DMS53 (cell line): ENCODE measurements at places on chromosomes 12 and 14.

DNA sequence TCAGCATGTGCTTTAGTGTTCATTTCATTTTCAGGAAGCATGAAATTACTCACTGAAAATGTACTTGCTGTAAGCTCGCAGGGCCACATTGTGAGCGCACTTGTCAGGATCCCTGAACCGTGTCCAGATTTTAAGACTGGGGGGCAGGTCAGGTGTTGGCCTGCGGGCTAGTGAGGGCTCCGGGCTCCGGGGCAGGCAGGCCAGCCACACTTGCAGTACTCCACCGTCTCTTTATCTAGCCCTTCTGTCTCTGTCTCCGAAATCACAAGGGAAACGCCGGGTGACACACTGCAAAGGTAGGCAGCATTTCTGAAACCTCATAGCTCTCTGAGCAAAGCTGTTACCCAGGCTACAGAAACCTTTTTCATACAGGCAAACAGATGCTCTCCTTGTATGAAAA, 98.7 kb downstream of the EML1 start:
- no peak for DNase-seq

- DNase-seq: peak; percentile 50
These were observed 113.2 kb downstream of the ERC1 start for GRCh38 chr12:1104088-1104800.

- DNase-seq: no peak
These were observed 32.2 kb downstream of the ELK3 start for GRCh38 chr12:96226401-96226800.

DNA sequence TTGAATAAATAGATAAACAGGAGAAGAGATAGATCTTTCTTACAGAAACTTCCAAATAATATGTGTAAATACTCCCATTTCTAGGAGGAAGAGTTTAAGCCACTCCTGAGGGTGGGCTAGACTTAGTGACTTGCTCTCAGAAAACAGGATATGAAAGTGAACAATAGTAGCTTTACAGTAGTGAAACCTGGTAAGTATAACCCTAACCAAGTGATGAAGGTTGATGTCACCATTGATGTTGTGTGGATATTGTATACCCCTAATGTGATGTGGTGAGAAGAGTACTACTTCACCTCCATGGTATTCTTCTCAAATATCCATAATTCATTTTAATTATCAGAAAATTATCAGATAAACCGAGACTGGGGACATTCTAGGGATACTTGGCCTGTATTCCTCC, 20.9 kb downstream of the AKAP6 start:
- DNase-seq: no peak

GRCh38 chr12:15962760-15963159, 51.6 kb downstream of the DERA start:
- no peak for DNase-seq

DNA sequence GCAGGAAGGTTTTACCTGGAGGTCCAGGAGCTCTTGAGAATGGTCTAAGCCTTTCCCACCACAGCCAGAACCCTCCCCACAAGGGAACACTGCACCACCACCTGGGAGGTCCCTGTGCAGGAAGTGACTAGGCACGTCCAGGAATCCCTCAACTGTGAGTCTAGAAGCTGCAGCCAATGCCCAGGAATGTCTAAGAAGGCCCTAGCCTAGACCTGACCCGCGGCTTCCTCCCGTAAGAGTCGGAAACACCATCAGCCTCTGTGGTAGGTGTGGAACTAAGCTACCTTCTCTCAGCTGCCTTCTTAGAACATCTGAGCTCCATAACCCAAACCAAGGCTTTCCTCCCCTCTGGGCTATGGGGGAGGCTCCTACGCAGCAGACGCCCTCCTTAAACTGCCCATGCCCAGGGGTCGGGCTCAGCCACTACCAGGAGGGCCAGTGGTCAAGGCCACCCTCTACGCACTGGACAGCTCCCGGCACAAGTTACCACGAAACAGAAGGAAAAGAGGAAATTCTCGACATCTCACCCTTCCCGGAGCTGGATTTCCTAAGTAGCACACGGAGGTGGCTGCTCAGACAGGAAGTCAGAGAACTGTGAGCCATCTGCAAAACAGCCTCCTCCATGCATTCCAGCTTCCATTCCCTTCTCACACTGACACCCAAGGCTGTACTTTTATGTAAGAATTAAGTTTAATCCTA, 25.5 kb downstream of the ZFYVE21 start:
- DNase-seq: no peak

DNA sequence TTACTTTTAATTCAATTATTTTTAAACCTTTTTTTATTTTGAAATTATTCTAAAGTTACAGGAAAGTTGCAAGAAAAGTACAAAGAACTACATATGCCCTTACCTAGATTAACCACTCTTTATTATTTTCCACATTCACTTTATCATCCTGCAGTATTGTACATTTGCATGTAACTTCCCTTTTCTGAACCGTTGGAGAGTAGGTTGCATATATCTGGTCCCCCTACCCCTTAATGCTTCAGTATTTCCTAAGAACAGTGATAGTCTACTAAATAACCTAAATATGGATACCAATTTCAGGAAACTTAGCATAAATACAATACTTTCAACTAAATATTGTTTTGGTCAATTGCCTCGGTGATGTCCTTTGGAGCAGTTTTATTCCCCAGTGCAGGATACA, 15.0 kb downstream of the G2E3 start:
- DNase-seq: no peak

DNA sequence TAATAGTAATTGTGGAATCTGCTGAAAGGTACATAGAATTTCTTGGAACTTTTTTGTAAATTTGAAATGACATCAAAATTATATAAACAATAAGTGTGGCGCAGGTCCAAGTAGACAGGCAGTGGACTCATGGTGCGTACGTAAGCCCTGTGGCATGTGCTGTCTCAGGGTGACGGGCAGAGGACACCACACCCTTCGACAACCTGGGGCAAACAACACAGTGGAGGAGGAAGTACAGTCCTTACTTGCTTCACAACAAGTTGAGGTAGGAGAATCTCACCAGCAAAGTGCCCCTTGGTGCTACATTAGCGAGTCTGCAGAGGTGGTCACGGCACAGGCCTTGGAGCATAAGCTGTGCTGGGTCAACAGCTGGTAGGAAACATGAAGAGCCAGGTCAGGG, 180.9 kb downstream of the AEBP2 start:
- DNase-seq: no peak
